Glutamatergic neuron (in vitro differentiated cells): ENCODE measurements at places on chromosomes 2 and 18. TPM values are rescaled to one million over a fixed set of nuclear protein-coding genes. Genes with fewer than 3 reads are reported as not detected.

GRCh38 chr2:3200420-3200939, 177.1 kb downstream of the EIPR1 start:
- no peak for DNase-seq

- no peak for DNase-seq
These were observed 332.4 kb downstream of the GULP1 start for GRCh38 chr2:188623995-188624643.

DNA sequence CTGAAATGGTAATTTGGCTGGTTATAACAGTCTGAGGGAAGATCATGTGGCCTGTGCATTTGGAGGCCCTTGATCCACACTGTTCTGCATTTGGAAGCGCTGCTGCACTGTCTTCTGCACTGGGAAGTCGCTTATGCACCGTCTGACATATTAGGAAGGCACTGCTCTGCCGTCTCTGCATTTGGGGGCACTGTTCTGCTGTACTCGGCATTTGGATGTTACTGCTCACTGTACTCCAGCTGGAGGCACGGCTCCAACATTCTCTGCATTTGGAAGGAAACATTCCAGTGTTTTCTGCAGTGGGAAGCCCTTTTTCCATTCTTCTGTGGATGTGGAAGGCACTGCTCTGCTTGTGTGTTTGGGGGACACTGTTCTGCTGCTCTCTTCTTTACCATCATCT, 9.6 kb upstream of the PROM2 start:
- no peak for DNase-seq

DNA sequence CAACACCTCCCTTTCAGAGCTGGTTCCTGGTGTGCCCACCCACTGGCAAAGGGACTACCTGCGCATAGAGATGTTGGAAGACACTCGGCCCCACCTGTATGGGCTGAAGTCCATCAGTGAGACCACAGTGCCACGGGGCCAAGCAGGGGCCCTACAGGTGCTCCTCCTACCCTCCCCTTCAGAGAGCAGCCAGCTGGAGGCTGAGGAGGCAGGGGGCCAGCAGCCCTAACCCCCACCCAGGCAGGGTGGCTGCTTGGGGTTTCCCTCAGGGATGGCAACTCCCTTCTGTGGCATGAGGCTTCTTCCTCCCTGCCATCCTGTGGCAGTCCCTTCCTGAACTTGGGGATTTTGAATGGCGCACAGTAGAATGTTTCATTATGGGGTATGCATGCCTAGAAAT, 125.3 kb downstream of the NCK2 start:
- DNase-seq = no peak

- no peak for DNase-seq
These were observed 196.7 kb downstream of the SH3BP4 start for GRCh38 chr2:235148201-235149170.

DNA sequence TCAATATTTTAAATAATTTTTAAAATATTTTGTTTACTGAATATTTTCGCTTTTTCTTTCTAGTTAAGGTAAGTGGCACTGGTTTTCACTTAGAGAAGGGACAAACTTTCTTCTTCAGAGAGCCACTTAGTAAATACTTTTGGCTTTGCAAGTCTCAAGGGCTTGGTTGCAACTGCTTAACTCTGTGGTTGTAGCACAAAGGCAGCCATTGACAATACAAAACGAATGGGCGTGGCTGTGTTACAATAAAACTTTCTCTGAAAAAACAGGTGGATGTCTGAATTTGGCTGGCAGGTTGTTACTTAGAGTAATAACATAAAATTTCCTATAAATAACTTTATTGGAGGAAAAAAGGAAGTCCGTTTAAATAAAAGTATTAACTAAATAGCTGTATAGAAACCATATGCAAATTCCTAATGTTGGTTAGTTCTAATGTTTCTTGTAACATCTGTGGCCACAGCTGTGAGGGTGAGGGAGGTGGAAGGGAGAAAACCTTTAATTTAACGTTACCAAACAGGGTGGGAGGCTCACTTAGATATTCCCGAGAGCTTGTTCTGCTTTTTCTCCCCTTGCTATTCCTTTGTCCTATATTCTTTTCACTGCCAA, 62.4 kb upstream of the TNP1 start:
- no peak for DNase-seq

DNA sequence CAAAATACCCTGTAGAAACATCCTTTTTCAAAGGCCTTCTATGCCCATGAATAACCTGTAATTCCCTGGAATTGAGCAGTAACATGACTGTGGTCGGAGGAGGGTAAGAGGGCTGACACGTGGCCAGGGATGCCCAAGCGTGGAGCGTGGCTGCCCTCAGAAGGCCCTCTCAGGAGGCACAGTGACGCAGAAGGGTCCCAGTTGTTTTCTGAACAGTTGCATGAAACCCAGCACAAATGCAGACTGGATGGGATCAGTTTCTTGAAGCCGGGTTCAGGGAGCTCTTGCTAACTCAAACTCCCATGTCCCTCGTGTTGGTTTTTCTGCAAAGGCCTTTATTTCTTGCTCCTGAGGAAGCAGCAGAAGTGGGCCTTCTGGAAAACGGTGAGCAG, 237.0 kb downstream of the ALPK2 start:
- DNase-seq = no peak

GRCh38 chr2:152433289-152433688, 98.3 kb downstream of the FMNL2 start:
- no peak for DNase-seq

GRCh38 chr2:10192392-10193015, 70.0 kb downstream of the RRM2 start:
- DNase-seq = no peak

DNA sequence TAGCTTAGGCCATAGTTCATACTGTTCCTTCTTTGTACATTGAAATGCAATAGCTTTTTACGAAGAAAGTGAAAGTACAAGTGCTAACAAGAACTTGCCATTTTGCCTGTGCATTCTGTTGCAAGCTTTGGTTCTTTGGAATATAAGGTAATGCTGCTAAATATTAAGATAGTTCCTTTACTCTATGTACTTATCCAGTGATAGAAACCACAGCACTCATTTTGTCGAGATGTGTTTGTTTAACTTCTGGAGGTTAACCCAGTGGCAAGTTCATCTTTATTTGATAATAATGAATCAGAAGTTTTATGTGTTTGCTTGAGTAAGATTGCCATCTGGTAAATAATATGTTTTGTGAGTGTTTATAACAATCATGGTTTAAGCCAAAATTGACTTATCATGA, 373.1 kb upstream of the FANCL start:
- DNase-seq = no peak

GRCh38 chr2:188628989-188629752, 337.5 kb downstream of the GULP1 start:
- no peak for DNase-seq

- no peak for DNase-seq
These were observed 232.3 kb upstream of the MYT1L start for GRCh38 chr2:2563309-2563860.

GRCh38 chr2:188024811-188025210, 266.9 kb upstream of the GULP1 start:
- DNase-seq = no peak

- no peak for DNase-seq
These were observed 251.1 kb downstream of the SLC4A3 start for GRCh38 chr2:219878516-219878915.

- DNase-seq = no peak
These were observed 114.7 kb downstream of the TNS1 start for GRCh38 chr2:217887841-217888701.

DNA sequence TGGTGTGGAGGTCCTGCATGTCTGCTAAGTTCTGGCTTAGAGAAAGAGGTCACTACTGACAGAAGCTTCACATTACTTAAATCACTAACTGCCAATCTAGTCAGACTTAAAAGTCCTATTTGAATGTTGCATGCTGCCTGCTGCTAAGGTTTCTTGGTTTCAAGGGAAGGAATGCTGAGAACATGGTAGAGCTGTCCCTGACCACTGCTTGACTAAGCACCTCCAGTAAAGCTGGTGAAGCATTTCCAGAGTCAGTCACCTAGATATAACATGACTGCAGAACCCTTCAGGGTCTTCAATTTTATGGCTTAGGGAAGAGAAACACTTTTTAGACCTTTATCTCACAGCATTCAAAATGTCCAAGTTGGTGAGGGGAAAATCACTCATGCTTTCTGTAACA, 2178.3 kb upstream of the PIK3C3 start:
- DNase-seq = no peak

DNA sequence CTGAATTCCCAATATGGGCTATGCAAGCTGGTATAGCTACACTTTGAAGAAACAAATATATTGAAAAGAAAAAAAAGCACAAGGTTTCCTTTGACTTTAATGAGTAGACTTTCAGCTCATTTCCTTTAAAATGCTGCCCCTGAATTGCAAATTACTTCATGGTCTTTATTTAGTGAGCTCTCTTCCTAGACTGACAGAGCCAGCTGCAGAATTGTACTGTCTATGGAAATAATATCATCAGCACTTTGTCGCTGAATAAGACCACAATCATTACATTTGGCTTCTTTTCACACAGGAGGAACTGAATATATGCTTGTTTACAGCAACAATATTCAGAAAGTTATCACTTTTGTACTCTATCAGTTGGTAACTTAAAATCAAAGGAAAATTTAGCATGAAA, 41.7 kb downstream of the ARL5A start:
- DNase-seq = no peak

- no peak for DNase-seq
These were observed 6.2 kb downstream of the TTL start for GRCh38 chr2:112488201-112488600.

DNA sequence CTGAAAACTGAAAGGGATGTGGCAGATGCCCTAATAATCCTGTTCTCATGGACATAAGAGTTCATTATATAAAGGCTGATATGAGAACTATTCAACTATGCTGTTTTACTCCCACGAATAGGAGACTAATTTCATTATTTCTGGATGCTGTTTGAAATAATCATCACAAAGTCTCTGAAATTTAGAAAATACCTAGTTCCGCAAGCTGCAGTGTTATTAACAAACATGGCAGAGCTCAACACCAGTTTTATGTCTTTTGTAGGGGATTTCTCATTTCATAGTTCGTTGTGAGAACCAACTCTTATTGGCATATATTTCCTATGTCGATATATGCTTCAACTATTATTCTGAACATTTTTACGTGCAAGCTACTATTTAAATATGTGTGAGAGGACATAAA, 200.3 kb upstream of the SLC8A1 start:
- no peak for DNase-seq

DNA sequence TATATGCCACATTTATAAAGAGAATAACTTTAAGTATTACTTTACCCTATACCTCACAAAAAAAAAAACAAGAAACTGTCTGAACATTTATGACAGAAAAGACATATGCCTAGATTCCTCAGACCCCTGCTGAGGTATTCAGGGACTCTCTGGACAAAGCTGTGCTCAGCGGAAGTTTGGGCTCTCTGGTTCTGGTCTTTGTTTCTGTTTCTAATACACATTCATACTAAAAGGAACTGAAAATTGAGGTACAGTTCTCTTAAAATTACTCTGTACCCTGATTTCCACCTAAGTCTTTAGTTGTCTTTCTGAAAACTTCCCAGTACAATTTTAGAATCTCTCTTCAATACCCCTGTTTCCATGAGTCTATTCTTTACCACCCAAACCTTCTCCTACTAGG, 160.3 kb downstream of the IKZF2 start:
- DNase-seq = no peak

DNA sequence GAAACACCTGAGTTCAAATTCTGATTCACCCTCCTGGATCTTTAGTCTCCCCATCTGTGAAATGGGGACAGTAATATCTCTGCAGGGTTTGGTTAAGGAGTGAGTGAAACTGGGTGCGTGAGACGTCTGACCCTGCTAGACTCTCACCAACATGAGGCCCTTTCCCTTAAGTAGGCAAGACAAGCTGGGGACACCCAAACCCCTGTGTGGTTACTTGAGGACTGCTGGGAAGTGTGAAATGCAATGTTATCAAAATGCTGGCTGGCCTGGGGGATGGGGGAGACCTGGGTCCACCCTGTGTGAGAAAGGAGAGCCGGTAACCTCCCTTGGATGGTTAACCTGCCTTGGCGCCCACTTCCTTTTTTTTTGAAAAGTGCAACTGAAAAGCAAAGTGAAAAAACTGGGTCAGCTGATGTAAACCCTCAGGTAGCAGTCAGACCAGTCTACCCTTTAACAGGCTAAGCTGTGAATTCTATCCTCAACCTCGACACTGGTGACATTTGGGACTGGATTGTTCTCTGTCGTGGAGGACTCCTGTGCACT, 82.3 kb downstream of the INPP5D start:
- no peak for DNase-seq

- no peak for DNase-seq
These were observed 14.6 kb downstream of the ZNF519 start for GRCh38 chr18:14117606-14118005.

DNA sequence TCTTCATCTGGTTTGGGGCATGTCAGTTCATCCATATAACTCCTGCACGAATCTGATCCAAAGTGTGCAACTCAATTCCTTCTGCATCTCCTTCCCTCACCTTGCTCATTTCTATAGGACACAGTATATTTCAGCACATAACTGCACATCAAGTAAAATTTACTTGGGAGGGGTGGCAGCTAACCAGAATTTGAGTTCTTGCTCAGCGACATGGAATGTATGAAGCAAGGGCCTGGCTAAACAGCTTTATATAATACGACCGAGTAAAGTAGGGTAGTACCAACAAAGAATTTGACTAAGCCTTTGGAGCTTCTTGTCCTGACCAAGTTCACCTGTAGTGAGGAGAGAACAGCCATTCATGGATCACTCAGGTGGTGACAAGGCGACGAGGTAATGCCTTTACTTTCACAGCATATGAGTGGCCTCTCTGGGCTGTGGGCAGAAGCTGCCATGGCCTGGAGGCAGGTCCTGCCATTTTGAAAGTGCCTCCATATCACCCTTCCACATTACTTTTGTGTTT, 570.2 kb upstream of the TNP1 start:
- DNase-seq = no peak

DNA sequence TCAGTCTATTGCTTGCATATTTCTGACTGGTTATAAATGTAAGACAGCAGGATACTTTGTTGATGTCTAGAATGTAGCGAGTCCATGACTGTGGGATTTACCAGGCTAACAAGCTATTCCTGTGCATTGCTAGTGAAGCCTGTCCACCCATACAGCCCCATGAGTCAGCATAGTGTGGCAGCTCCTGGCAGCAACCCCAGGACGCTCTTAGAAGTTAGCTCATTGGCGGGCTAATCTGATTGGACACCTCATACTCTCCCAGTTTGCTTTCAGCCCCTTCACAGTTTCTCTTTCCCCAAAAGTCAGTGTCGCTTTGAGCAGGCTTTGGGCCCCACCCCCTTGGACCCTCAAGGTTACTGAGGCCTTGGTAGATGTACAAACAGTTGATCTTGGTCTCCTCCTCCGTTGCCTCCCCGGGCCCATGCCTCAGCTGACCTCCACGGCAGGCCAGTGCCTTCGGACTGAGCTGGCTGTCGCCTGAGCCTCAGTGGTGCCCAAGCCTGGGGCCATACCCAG, 48.0 kb downstream of the COA5 start:
- DNase-seq = no peak

Gene GPR45
- total RNA-seq = 0.44 TPM

Gene FAP
- not detected for total RNA-seq

Gene ADRA2B
- 0.91 TPM for total RNA-seq

Gene TRIM54
- total RNA-seq = 2.0 TPM

Gene NGEF
- total RNA-seq = 7.2 TPM

Gene SKA1
- 2.0 TPM for total RNA-seq

Gene SGPP2
- 2.1 TPM for total RNA-seq

Gene NT5C1B
- total RNA-seq = not detected
